ENCODE measurements at places on chromosomes 11 and 22. TPM values are rescaled to one million over a fixed set of nuclear protein-coding genes. Genes with fewer than 3 reads are reported as not detected.

DNA sequence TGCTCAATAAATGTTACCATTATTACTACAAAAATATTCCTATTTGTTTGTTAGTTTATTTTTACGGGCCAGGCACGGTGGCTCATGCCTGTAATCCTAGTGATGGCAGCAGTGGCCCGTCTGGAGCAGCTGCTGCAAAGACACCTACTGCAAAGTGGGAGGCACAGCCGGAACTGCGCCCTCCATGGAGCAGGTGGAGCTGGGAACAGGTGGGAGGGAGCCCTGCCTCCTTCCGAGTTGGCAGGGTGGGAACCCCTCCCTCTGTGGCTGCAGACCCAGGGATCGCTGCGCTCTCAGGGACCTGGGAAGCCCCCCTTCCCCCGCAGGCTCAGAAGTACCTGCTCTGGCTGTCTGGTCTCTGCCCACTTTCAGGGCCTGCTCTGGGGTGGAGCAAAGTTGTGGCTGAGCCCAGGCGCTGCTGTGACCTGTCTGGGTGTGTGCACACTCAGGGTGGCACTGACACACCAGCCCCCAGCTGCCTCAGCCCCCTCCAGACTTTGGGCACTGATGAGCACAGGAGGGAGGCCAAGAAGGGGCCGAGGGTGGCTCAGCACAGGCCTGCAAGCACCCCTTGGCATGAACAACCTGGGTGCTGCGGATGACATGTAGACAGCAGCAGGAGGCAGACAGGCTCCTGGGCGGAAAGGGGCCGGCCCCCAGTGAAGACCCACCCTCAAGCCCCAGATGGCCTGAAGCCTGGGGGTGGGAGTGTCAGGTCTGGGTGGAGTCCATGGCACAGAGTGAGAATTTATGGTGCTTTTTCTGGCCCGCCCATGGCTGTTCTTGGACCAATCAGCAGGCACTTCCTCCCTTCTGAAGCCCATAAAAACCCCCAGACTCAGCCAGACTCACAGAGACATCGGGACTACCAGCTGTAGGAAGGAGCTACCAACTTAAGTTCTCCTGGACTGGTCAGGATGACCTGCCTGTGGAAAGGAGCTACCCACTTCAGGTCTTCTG, 103.7 kb upstream of the CLMP start:
- H3K4me3 ChIP-seq: no peak overlapping the region
- DNase-seq: no peak
- H3K36me3 ChIP-seq: no peaks in the 10 kb centered on the region
- no peak overlapping the region for H3K27ac ChIP-seq
- no peaks in the 10 kb centered on the region for H3K27me3 ChIP-seq

DNA sequence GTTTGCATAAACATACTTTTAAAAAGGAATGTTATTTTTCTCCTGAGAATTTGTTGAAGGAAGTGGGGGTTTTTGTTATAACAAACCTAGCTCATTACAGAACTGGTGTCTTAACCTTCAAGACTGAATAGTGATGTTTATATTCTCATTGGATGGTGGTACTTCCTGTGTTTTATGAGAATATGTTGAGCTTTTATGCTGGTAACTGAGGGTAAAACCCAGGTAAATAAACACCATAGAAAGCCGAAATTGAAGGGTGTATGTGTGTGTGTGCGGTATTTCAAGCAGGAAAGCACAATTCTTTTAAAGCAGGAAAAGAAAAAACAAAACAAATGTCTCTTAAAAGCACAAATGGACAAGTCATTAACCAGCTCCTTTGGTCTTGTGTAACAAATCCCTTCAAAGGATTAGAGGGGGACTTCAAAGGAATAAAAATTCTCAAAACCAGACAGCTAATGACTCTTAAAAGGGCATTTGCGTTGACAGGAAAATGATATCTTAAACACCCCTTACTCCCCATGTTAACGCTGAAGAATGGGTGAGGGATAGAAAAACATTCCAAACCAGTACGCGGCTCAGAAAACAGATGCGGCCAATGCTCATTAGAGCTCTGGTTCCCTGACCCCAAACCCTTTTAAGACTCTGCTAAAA, 23.8 kb downstream of the LMO2 start:
- no peaks in the 10 kb centered on the region for H3K36me3 ChIP-seq
- no peak overlapping the region for H3K4me3 ChIP-seq
- DNase-seq: no peak
- H3K4me1 ChIP-seq: no peaks in the 10 kb centered on the region
- no peak overlapping the region for H3K27ac ChIP-seq

DNA sequence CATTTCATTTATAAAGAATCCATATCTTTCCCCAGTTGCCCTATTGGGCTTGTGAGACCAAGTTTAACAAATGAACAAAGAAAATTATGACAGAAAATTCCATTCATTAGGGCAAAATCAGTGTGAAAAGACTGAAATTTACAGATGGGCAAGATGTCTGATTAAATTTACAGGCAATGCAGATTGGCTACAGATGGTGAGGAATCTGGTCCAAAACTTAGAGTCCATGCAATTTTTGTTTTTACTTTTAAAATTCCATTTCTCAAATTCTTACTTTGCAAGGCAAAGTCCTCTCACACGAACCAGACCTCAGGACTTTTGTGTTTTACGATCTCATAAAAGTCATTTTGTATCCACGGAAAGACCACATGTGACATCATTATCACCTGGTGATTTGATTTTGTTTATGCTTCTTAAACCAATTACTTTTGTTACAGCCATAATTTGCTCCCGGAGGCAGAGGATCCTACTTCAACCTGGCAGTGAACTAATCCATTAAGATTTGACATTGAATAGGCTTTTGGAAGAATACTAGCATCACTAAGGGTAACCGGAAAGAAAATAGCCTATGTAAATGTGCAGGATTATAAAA, 843.7 kb upstream of the CHORDC1 start:
- H3K4me1 ChIP-seq: no peaks in the 10 kb centered on the region
- H3K27ac ChIP-seq: no peak overlapping the region
- no peaks in the 10 kb centered on the region for H3K27me3 ChIP-seq
- no peaks in the 10 kb centered on the region for H3K36me3 ChIP-seq

DNA sequence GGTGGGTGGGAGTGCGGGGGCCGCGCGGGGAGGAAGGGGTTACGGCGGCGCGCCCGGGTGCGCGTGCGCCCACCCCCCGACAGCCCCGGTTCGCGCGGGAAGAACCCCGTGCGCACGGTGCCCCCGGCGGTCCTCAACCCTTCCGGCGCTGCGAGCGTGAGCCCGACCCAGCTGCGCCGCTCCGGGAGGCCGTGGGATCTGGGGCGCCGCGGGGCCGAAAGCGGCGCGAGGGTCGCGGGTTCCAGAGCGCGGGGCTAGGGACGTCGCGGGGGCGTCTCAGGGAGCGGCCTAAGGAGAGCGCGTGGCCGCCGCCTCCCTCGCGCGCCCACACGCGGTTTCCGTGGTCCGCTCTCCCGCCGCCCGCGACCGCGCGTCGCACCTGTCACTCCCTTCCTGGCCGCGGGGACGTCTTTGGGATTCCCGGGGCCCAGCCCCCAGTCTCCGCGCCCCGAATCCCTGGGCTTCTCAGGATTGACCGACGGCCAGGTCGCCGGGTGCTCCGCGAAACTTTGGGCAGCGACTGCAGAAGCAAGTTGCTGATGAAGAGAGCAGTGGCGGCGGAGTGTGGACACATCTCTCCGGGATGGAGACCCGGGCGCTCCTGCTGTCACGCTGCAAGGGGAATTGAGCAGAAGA, 582 bp downstream of the SREBF2 start:
- peak overlapping the region; percentile 71 for H3K27ac ChIP-seq
- DNase-seq: no peak
- peaks cover 28% of the 10 kb centered on the region for H3K4me1 ChIP-seq
- peaks cover 31% of the 10 kb centered on the region for H3K36me3 ChIP-seq

- no peaks in the 10 kb centered on the region for H3K27me3 ChIP-seq
- no peak for DNase-seq
- H3K36me3 ChIP-seq: no peaks in the 10 kb centered on the region
- no peak overlapping the region for H3K27ac ChIP-seq
- H3K4me3 ChIP-seq: no peak overlapping the region
These were observed 147.4 kb upstream of the PGR start for GRCh38 chr11:101277036-101277435.

DNA sequence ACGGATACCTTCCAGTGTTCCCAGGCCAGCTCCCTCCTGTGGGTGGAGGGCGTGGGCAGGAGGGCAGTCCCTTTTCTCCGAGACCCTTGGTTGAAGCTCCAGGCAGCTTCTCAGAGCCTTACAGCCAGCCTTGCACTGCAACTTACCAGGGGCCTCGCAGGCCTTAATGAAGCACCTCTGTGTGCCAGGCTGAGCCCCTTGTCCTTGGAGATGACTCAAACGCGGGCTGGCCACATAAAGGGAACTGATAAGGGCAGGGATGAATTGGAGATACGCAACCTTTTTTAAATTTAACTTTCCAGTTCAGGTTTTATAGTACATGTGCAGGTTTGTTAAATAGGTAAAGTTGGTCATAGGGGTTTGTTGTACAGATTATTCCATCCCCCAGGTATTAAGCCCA, 72.7 kb downstream of the WNT7B start:
- peaks cover 18% of the 10 kb centered on the region for H3K4me1 ChIP-seq
- H3K27ac ChIP-seq: no peak overlapping the region
- H3K4me3 ChIP-seq: no peak overlapping the region
- no peaks in the 10 kb centered on the region for H3K27me3 ChIP-seq
- DNase-seq: no peak

The RAG2 gene
- total RNA-seq: not detected

DNA sequence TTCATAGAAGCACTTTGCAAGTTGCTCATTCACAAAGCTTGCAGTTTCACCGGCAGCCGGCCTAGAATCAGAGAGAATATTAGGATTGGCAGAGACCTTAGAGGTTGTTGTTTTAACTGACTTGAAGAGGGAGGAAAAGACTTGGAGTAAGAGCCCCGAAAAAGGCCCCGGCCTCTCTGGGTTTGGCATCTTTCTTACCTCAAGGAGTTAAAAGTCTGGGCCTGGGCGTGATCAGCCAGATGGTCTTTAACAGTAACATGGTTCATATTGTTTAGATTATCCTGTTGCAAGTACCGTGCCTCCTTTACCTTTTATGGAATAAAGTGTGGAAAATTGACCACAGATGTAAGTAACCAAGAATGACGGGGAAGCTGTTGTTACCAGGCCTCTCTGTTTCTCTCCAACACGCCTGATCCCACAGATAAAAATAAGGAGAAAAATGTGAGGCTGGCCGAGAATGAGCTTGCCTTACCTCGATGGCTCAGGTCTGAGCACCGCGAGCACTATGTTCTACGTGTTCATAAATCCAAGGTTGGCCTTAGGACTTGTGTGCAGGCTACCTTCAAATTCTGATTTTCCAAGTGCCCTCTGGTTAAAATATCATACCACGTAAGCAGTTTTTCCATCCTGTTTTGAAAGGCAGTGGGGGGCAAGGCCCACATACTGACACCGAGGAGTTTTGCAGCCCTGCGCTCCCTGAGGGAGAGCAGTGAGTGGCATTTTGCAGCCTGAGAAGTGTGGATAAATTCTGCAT, 56.4 kb downstream of the PARVA start:
- no peak overlapping the region for H3K27ac ChIP-seq
- no peak for DNase-seq
- H3K4me3 ChIP-seq: no peak overlapping the region
- H3K36me3 ChIP-seq: no peaks in the 10 kb centered on the region

- peaks cover under 1% of the 10 kb centered on the region for H3K27me3 ChIP-seq
- H3K4me3 ChIP-seq: no peak overlapping the region
- no peak overlapping the region for H3K27ac ChIP-seq
- H3K4me1 ChIP-seq: no peaks in the 10 kb centered on the region
- no peaks in the 10 kb centered on the region for H3K36me3 ChIP-seq
- DNase-seq: no peak
These were observed 4.9 kb downstream of the GLYAT start for GRCh38 chr11:58726737-58727414.

GRCh38 chr11:46557684-46558151, 36.1 kb downstream of the AMBRA1 start:
- H3K27ac ChIP-seq: peak overlapping the region; percentile 66
- peaks cover 89% of the 10 kb centered on the region for H3K4me1 ChIP-seq
- no peaks in the 10 kb centered on the region for H3K36me3 ChIP-seq
- DNase-seq: peak; percentile 31
- H3K4me3 ChIP-seq: no peak overlapping the region
- H3K27me3 ChIP-seq: no peaks in the 10 kb centered on the region

- no peak overlapping the region for H3K27ac ChIP-seq
- peaks cover 69% of the 10 kb centered on the region for H3K27me3 ChIP-seq
- no peaks in the 10 kb centered on the region for H3K4me1 ChIP-seq
- no peaks in the 10 kb centered on the region for H3K36me3 ChIP-seq
- no peak overlapping the region for H3K4me3 ChIP-seq
These were observed 4.3 kb downstream of the SCUBE1 start for GRCh38 chr22:43338766-43339345.

The RAB3IL1 gene
- 4.4 TPM for total RNA-seq

DNA sequence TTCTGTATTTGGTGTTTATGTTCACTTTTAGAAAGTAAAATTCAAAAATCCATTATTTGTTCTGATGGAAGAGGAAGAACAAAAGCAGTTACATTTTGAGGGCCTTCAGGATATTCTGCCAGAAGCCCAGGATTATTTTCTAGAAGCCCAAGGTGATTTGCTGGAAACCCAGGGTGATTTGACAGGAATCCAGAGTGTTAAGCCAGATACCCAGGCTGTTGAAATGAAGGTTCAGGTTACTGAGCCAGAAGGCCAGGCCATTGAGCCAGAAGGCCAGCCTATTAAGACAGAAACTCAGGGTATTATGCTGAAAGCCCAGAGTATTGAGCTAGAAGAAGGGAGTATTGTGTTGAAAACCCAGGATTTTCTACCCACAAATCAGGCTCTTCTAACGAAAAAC, 33.1 kb downstream of the CCDC15 start:
- H3K27me3 ChIP-seq: no peaks in the 10 kb centered on the region
- no peak overlapping the region for H3K27ac ChIP-seq
- no peak for DNase-seq
- H3K4me1 ChIP-seq: no peaks in the 10 kb centered on the region
- no peaks in the 10 kb centered on the region for H3K36me3 ChIP-seq

The P2RX6 gene
- 2.7 TPM for total RNA-seq

DNA sequence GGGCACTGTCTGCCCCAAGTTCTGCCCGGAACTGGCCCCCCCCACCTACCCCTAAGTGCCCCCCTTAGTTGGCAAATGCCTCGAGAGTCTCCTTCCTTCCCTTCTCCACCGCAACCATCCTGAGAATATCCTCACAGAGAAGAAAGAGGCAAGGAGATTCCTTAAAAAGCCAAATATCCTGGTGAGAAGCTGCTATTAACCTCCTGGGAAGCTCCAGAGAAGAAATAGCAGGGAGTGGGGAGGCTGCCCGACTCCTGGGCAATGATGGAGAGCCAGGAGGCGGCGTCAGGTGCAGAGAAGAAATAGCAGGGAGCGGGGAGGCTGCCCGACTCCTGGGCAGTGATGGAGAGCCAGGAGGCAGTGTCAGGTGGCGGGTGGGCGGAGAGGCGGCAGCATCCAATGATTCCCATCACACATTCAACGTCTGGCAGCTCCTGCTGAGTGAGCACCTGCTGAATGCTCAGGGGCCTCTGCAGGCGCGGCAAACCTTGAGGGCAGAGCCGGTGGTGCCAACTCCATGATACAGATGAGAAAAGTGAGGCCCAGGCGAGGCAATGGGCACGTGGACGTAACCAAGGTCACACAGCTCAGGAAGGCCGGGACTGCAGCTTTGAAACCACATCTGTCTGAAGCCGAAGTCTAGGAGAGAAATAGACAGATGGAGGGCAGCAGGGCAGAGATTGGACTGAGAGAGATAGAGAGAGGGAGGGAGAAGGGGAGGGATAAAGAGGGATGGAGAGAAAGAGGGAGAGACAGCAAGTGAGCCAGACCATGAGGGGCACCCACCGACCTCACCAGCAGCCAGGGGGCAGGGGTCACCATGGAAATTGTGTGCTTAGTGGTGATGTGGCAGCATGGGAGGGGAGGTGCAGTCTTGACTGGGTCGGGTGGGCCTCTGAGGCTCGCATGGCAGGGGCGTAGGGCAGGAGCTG, 58.3 kb downstream of the CYTH4 start:
- DNase-seq: no peak
- no peak overlapping the region for H3K4me3 ChIP-seq
- no peaks in the 10 kb centered on the region for H3K36me3 ChIP-seq
- H3K27me3 ChIP-seq: no peaks in the 10 kb centered on the region

Data from PC-9 (cell line).